Muscle of leg (tissue), 16 donors: ENCODE measurements at places on chromosomes 2 and 18. TPM values are rescaled to one million over a fixed set of nuclear protein-coding genes. Genes with fewer than 3 reads are reported as not detected.

- DNase-seq = no peak
- H3K4me3 ChIP-seq = no peak overlapping the region
- H3K27me3 ChIP-seq = no peaks in the 10 kb centered on the region
- no peak overlapping the region for H3K27ac ChIP-seq
- no peaks in the 10 kb centered on the region for H3K4me1 ChIP-seq
These were observed 65.2 kb upstream of the CRIM1 start for GRCh38 chr2:36290306-36290856.

DNA sequence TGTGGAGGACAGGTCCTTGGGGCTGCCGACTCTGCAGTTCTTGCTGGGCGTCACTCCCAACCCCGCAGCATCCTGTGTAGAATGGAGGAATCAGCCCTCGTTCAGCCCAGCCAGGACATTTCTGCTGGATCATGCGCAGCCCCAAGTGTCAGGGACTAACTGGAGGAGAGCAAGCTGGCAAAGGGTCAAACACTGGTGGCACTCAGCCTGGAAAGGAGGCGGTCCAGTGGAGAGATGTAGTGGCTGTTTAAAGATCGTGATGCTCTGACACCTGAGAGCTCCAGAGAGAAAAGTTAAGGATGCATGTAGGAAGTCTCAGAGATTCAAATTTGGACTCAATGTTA, 63.6 kb upstream of the SH3RF3 start:
- no peak overlapping the region for H3K27ac ChIP-seq
- H3K4me3 ChIP-seq = no peak overlapping the region
- DNase-seq = peak; percentile 25
- H3K4me1 ChIP-seq = no peaks in the 10 kb centered on the region
- no peaks in the 10 kb centered on the region for H3K36me3 ChIP-seq

DNA sequence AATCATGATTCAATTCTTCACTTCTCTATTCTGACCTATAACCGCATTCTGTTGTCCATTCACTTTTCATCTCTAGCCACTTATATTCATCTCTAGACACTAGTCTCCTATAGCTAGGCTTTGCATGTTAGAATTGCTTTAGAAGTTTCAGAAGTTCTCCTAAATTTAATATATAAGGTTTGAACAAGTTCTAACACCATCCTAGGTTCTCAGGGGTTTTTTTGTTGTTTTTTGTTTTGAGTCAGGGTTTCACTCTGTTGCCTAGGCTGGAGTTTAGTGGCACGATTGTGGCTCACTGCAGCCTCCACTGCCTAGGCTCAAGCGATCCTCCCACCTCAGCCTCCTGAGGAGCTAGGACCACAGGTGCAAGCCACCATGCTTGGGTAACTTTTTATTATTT, 19.9 kb downstream of the WDSUB1 start:
- no peaks in the 10 kb centered on the region for H3K4me1 ChIP-seq
- no peak overlapping the region for H3K27ac ChIP-seq
- no peak for DNase-seq
- no peaks in the 10 kb centered on the region for H3K27me3 ChIP-seq
- no peak overlapping the region for H3K4me3 ChIP-seq

VWC2L gene
- total RNA-seq = not detected
